ENCODE measurements at places on chromosomes 1 and 21.

DNA sequence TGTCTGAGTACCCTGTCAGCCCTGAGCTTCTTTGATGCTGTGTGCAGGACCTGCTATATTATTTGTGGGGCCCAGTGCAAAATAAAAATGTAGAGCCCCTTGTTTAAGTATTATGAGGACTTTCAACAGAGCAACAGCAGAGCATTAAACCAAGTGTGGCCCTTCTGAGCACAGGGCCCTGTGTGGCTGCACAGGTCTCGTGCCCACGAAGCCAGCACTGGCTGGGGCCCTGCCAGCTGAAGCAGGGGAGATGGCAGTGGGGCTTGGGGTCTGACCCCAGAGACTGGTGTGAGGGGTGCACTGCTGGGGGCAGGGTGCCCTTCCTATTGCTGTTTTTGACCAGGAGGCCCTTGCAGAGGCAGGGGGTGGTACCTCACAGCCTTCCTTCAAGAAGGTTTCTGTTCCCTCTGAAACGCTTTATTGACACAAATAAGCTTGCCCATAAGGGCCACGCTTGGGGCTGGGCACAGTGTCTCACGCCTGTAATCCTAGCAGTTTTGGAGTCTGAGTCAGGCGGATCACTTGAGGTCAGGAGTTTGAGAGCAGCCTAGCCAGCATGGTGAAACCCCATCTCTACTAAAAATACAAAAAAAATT lies 2.2 kb upstream of the SEMA4A start:
- no peak for DNase-seq

GRCh38 chr1:240405751-240406150 lies 206.2 kb downstream of the GREM2 start:
- DNase-seq: no peak

GRCh38 chr21:29149808-29150425 lies 19.5 kb downstream of the MAP3K7CL start:
- DNase-seq: no peak

- DNase-seq: no peak
Observed at GRCh38 chr1:230049731-230050130, 17.3 kb upstream of the GALNT2 start.

DNA sequence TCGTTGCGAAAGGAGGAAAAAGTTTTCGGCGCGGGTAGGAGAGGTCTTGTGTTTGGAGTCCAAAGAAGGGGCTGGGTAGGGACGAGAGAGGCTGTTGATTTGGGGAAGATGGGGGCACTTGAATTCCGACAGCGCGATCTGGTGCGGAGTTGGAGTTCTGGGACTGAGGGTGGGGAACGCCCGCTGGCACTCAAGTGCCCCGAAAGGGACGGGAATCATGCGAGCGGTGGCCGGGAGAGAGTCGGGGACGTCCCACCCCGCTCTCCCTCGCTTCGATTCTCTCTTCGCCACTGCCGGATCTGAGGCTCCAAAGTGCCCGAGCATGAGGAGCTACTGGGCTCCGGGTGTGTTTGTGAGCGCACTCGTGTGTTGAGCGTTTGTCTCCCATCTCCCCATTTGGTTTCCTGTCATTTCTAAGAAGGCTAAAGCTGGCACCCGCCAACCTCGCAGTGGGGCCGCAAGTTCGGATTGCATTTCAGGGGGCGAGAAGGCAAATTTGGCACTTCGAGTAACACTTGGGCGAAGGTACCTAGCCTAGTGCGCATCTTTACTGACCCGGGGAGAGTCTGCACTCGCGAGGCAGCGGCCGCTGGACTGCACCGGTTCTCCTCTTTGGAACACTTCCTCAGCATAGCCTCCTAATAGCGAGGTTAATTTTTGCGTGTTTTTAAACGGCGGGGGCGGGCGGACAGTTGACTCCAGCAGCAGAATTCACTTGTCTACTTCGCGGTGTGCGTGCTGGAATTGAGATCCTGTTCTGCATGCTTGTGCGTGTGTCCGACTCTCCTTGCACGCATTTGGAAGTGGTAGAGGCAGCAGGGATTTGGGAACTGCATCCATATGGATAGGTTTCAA lies 1.2 kb downstream of the CHRM3 start:
- DNase-seq: no peak

GRCh38 chr1:234540404-234540762 lies 61.4 kb upstream of the TARBP1 start:
- DNase-seq: no peak

DNA sequence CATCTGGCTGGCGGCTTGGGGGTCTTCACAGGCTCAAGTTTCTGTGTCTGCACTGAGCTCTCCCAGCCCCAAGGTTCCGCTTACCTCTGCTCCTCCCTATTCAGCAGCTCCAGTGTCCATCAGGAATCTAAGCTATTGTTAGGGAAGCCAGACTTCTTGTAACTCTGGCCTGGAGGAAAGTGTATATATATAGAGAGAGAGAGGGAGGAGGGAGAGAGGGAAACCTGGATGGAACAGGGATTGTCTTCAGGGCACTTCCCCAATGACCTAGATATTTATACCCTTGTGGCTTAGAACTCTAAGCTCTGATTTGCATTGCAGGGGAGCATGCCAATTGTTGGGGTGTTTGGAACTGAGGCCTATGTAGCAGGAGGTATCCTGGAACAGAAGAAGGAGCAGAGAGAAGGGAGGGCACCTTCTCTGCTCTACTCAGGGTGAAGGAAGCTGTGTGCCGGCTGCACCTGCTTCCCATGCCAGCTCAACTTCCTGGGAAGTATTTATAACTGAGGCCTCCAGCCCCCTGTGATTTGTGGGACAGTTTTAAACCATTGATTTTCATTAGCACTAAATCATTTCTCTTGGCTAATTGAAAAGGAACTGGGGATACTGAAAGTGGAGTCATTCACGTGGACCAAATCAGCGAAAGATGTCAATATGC lies 70.9 kb downstream of the NAV1 start:
- no peak for DNase-seq

DNA sequence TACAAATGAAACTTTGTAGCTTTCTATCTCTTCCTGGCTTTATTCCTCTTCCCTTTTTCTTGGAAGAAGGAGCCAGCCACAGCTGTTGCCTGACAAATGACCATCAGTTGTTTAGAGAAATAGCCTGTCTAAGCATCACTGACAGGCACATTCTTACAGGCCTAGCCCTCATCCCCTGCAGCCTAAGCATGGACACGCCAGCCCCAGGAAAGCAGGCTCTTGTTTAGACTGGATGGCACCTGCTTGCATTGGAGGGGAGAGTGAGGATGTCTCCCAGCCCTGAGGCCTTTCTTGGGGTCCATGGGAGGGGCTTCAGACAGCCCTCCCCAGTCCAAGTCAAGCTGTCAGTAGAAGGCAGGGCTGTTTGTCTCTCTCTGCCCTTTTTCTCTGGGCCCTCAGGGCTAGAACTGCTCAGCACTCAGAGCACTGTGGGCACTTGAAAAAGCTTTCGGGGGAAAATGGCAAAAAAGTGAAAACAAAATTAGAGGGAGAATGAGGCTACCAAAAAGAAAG lies 282.5 kb upstream of the PLXNA2 start:
- no peak for DNase-seq

DNA sequence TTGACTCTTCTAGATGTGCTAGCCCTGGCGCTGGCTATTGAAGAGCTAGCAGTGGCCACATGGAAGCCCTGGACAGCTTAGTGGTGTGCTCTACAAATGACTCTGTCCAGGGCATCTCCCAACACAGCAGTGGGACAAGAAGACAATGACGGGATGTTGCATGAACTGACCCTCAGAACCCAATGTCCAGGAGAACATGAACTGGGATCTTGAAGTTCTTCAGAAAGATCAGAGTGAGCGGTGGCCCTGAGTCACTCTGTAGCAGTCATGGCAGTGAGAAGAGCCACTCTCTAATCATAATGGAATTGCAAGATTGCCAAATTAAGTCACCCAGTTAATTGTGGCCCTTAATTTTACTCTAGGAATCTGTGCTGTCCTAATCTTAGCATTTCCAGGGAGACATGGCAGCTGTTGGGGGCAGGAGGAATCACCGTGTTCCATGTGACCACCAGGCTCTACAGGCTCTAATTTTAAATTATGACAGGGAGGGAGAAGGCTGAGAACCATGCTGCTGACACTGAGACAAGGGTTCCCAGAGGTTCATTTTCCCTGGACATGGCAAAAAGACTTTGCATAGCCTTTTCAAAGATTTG lies 10.2 kb upstream of the OBSCN start:
- no peak for DNase-seq

- DNase-seq: no peak
Observed at GRCh38 chr1:19179597-19180264, 30.3 kb downstream of the UBR4 start.

- no peak for DNase-seq
Observed at GRCh38 chr1:101086783-101087182, 61.2 kb upstream of the DPH5 start.

- no peak for DNase-seq
Observed at GRCh38 chr1:202155478-202156021, 4.9 kb downstream of the PTPN7 start.

GRCh38 chr1:16978139-16978538 lies 2.3 kb downstream of the MFAP2 start:
- no peak for DNase-seq

- DNase-seq: no peak
Observed at GRCh38 chr1:109501644-109502363, 7.7 kb downstream of the AMIGO1 start.

- no peak for DNase-seq
Observed at GRCh38 chr1:232863544-232864275, 58.5 kb downstream of the MAP10 start.

- DNase-seq: no peak
Observed at GRCh38 chr21:26449161-26449560, 123.9 kb downstream of the CYYR1 start.

DNA sequence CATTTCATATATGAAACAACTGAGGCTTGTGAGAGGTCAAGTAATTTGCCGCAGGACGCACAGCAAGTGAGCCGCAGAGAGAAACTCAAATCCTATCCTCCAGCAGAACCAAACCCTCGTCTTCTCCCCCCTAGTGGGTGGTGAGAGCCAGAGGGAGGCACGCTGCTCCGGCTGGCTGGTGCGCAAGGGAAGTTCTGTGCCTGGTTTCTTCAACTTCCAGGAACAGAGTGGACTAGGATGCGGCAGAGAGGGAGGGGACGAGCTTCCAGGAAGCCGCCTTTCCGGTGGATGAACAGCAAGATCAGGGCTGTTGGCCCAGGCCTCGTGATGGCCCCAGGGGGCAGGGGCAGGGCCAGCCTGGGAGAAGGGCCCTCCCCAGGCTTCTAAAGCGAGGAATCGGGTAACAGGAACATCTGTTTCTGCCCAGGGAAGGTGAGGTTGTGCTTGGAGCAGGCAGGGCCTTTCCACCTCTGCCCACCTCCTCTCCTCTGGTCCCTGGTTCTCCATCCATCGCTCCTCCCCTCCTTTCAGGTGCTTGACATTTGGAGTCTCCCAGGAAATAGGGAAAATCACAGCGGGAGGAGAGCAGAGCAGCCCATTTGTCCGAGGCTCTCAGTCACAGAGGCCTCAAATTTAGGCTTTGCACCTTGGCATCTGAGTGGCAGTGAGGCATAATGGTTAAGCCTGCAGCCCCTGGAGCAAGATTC lies 16.8 kb upstream of the PDIK1L start:
- DNase-seq: no peak

- no peak for DNase-seq
Observed at GRCh38 chr1:219837274-219837993, 90.9 kb downstream of the SLC30A10 start.

- no peak for DNase-seq
Observed at GRCh38 chr1:48645883-48646282, 130.8 kb downstream of the BEND5 start.

GRCh38 chr21:39003982-39004633 lies 179.1 kb downstream of the PSMG1 start:
- DNase-seq: no peak

DNA sequence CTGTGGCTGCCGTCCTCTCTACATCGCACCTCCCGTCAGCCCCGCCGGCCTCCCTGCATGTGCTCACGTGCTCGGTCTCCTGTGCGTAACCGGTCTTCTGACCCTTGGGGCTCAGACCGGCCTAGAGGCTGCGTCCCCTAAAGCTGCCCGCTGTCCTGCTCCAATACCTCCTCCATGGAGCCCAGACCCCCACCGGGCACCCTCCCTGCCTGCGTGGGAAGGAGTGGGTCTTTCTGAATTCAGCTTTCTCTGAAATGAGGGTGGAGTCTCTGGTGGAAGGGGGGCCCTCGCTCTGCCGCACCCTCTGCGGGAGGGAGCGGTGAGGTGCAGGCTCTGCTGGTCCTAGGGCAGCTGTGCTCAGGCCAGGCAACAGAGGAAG lies 18.7 kb upstream of the POFUT2 start:
- DNase-seq: no peak

GRCh38 chr1:93839753-93840152 lies 39.3 kb downstream of the DNTTIP2 start:
- no peak for DNase-seq

GRCh38 chr1:182200025-182200812 lies 138.7 kb upstream of the ZNF648 start:
- no peak for DNase-seq

DNA sequence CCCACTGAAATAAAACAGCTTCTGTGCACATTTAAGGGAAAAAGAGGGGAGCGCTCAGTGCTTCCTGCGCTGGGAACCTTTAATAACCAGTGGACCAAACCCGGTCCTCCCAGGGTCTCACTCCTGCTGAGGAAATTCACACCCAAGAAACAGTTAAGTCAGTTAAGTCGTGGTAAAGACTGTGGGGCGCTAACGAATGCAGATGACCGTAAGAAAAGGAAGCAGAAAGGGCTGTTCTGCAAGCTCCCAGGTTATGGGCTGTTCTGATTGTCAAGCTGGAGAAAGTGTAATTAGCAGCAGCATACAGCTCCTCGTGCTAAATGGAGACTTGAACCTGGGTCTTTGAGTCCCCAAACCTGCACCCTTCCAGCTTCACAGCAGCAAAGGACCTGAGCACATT lies 536.6 kb downstream of the NPHP4 start:
- DNase-seq: no peak

DNA sequence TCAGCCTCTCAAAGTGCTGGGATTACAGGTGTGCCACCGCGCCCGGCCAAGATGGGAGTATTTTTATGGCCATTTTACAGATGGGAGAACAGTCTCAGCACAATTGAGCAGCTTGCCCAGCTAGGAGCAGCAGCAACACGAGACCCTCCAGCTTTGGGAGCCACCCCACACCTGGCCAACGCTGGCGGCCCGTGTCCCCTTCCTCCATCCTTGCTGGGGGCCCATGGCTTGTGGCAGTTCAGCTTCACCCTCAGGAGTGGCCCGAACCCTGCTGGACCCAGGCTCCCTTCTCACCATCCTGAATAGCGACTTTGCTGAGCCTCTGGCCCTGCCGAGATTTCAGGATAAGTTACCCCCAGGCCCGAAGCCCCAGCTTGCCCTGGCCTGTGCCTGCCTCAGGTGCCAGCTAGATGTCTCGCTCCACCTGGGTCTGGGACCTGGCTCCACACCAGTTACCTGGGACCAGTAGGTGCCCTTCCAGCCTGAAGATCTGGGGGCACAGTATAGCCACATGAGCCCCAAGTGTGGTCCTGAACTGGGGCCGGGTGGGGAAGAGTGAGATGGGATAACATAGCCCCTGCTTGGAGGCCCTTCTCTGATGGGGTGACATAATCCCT lies 19.2 kb downstream of the SLC66A1 start:
- no peak for DNase-seq

- no peak for DNase-seq
Observed at GRCh38 chr1:231612393-231613089, 14.0 kb upstream of the DISC1 start.

- DNase-seq: no peak
Observed at GRCh38 chr1:45617618-45618017, 6.2 kb downstream of the CCDC17 start.
